ENCODE measurements at places on chromosomes 12 and 14. TPM values are rescaled to one million over a fixed set of nuclear protein-coding genes. Genes with fewer than 3 reads are reported as not detected.

GRCh38 chr12:92414170-92415070 lies 268.8 kb upstream of the BTG1 start:
- H3K4me1 ChIP-seq: no peaks in the 10 kb centered on the region
- H3K27ac ChIP-seq: no peak overlapping the region
- no peaks in the 10 kb centered on the region for H3K27me3 ChIP-seq
- H3K36me3 ChIP-seq: no peaks in the 10 kb centered on the region

DNA sequence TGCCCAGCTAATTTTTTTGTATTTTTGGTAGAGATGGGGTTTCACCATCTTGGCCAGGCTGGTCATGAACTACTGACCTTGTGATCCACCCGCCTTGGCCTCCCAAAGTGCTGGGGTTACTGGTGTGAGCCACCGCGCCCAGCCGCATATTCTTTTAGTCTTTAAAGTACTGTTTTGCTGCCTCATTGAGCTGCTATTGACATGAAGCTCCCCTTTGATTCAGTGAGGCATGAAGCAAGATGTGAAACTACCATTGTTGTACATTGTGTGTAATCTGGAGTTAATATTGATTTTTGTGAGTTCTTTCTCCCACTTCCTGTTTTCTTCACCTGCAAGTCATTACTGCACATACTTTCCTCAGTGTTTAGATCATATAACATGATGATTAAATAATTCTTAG lies 80.8 kb downstream of the MNAT1 start:
- peaks cover 20% of the 10 kb centered on the region for H3K36me3 ChIP-seq
- peak overlapping the region; percentile 90 for H3K27ac ChIP-seq

DNA sequence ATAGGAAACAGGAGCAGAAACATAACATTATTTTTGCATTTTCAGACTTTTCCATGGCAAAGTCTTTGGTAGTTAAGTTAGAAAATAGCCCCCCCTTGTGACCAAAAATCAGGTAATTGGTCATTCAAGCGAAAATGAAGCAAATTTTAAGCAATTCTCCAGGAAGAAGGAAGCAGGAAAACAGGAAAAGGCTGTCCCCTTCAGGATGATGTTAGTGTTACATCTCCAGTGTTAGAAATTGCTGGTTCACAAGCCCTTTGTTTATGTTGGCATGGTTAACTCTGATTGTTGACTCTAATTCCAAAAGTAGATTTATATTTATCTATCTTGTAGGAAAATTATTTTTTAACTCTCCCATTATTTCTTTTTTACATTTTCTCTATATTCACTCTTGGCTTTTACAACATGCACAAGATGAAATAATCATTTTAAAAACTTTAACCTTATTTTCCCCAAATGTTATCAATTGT lies 18.8 kb upstream of the GAS2L3 start:
- H3K36me3 ChIP-seq: no peaks in the 10 kb centered on the region
- H3K4me1 ChIP-seq: no peaks in the 10 kb centered on the region
- peak; percentile 27 for DNase-seq
- H3K27ac ChIP-seq: no peak overlapping the region
- no peaks in the 10 kb centered on the region for H3K27me3 ChIP-seq

DNA sequence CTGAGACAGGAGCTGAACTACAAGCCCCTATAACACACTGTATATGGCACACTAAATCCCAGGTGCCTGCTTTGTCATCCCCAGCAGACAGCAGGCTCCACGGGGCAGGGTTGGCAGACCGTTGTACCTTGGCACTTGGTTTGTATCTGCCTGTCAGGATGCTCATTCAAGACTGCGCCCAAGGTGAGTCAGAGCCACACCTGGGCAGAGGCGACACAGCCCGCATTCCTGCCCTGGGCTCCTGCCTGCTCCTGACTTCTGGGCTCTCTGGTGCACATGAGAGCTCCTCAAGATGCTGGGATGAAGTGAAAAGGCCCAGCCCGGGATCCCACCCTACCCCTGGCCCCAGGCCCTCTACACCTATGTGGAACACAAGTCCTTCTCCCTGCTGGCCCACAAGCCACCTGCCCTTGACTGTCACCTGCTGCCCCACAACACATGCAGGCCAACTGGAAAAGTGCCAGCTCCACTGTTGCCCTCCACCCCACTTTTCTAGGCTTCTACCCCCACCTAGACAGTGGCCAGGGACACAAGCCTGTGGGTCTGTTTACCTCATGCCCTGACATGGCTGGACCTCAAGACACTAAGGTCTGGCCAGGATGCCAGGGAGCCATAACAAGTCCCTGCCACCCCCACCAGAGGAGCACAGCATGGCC lies 30.8 kb upstream of the PNMA1 start:
- H3K36me3 ChIP-seq: no peaks in the 10 kb centered on the region
- H3K27me3 ChIP-seq: no peaks in the 10 kb centered on the region
- no peak overlapping the region for H3K4me3 ChIP-seq
- peaks cover 50% of the 10 kb centered on the region for H3K4me1 ChIP-seq

DNA sequence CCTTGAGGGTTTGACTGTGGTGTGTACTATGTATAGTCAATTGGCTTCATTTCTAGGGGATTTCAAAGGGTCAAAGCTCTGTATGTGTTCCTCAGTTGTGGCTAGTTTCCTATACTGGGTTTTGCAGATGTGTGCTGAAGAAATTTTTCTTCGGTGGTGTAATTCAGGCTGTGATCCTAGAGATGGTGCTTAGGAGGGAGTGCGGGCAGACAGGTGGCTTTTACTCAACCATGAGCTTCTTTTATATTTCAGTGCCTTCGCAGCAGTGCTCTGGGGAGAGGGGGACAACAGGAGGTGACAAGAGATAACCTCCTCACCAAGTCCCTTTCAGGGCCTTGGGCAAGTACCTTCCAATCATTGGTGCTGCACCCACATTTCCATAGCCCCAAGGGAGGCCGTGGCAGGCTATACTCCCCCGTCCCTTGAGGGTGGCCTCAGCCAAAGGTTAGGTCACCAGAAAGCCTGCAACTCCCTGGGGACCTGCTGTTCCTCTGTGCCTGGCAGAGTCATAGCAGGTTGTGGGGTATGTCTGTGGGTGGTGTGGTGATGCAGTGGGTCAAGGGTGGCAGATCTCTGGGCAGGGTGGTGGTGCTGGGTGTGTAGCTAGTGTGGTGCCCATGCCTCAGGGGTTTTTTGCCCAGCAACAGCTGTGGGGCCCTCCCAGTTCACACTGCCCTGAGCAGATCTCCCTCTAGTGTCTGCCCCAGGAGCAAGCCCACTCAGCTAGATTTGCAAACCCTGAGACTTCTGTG lies 37.0 kb upstream of the TMX1 start:
- no peaks in the 10 kb centered on the region for H3K4me1 ChIP-seq
- DNase-seq: no peak
- peaks cover 3% of the 10 kb centered on the region for H3K27me3 ChIP-seq
- H3K27ac ChIP-seq: no peak overlapping the region
- H3K4me3 ChIP-seq: no peak overlapping the region
- no peaks in the 10 kb centered on the region for H3K36me3 ChIP-seq

The SRRM4 gene
- 2.4 TPM for total RNA-seq

The AQP6 gene
- not detected for total RNA-seq
